ENCODE measurements at places on chromosomes 16 and 17.

DNA sequence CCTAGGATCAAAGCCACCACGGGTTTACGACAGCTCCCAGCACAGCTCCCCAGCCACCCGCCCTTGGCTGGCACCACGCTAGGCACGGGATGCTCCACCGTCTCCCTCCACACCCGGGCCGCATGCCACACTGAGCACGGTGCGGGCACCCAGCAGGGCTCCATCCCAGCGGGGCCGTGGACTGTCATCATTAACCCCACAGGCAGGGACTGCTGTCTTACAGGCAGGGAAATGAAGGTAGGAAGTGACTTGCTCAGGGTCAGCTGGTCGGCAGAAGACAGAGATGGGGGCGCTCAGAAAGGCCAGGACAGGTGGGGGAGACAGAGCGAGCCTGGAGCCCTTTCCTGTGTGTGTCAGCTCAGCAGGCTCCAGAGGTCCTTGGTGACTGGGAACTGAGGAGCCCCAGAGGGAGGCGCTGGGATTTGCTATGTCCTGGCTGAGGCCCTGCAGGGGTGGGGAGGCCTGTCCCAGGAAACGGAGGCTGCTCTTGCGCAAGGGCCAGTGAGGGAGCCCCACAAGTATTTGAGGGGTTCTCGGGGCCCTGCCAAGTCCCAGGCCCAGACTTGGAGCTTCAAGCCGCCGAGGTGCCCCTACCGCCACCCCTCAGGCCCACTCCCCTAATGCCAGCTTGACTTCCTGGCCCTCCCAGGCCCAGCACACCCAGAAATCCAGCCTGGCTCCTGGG lies 3.2 kb downstream of the UBALD1 start:
- DNase-seq = no peak

GRCh38 chr16:53503991-53504663 lies 1.1 kb upstream of the AKTIP start:
- peak; percentile 48 for DNase-seq

GRCh38 chr16:1338119-1338730 lies 4.8 kb downstream of the BAIAP3 start:
- peak; percentile 16 for DNase-seq

GRCh38 chr17:4497101-4497824 lies 1.4 kb upstream of the SPNS2 start:
- DNase-seq = no peak

DNA sequence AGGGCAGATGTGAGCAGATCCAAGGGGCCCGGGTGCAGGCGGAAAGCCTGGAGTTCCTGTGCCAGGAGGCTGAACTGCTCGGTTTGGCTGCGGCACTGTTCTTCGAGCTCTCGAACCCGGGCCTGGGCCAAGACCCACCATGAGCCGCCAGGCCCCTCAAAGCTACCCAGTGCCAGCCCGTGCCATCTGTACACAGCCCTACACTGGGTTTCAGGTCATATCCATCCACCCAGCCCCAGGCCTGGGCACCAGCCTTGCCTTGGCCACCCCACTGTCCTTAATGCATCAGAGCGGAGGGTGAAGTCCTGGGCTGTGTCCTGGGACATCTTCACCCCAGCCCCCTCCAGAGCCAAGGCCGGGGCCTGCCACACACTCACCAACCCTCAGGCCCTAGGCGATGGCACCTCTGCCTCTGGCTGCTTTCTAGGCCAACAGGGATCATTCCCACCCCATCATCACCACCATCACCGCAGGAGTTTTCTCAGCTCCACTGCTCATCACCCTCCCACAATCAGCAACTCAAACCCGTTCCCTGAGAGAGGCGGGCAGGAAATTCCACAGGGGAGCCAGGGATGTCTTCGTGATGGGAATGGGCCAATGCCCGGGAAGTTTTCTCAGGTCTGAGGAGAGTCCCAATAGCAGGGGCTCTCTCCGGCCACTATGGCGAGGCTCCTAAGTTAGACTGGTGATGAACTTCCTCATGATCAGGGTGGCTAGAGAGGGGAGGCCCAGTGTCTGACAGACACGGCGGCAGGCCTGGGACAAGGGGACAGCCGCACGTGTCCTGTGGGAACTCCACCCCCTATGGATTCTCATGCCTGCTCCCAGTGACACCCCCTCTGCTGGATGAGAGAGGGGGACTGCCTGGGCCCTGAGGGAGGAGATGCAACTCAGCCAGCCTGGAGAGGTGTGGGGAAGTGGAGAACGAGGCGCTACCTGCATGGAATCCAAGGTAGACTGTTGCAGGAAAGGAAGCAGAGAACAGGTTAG lies 9.1 kb downstream of the TSPOAP1 start:
- no peak for DNase-seq

Measured in CD4-positive, alpha-beta T cell treated with Interleukin-17A for 1 hour (primary cell).